ENCODE measurements at places on chromosomes 16 and 17. TPM values are rescaled to one million over a fixed set of nuclear protein-coding genes. Genes with fewer than 3 reads are reported as not detected.

GRCh38 chr16:84716740-84717139 is 16.9 kb downstream of the USP10 start:
- peaks cover 8% of the 10 kb centered on the region for H3K4me1 ChIP-seq
- H3K4me3 ChIP-seq: no peak overlapping the region
- no peak for DNase-seq

DNA sequence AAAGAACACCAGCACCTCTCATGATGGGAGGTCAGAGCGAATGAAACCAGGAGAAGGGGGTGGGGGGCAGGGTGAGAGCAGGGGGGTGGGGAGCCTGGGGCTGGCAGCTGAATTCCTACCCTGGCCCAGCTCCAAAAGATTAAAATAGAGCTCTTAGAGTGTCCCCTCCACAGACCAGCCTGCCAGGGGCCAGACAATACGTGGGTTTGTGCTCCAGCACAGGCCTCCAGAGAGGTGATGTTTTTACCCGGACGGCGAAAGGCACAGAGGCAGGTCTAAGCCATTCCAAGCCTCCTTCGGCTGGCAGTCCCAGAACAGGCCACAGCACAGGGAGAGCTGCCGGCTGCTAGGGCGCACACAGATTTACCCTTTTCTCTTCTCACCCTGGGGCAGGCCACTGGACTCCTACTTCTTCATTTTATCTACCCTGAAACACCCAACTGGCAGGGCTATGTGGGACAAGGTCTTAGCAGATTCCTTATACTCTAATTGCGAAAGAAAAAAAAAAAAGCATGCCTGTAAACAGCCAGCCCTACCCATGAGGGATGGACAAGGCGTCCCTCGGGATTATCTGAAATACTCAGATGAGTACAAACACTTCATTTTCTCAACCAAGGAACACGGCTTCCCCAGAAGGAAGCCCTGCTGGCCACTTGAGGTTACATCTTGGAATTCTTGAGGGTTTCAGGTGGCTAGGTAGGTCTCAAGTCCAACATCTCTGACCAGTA is 71.9 kb upstream of the NOG start:
- no peak overlapping the region for H3K27ac ChIP-seq
- no peaks in the 10 kb centered on the region for H3K36me3 ChIP-seq
- H3K4me1 ChIP-seq: no peaks in the 10 kb centered on the region
- H3K27me3 ChIP-seq: no peaks in the 10 kb centered on the region

DNA sequence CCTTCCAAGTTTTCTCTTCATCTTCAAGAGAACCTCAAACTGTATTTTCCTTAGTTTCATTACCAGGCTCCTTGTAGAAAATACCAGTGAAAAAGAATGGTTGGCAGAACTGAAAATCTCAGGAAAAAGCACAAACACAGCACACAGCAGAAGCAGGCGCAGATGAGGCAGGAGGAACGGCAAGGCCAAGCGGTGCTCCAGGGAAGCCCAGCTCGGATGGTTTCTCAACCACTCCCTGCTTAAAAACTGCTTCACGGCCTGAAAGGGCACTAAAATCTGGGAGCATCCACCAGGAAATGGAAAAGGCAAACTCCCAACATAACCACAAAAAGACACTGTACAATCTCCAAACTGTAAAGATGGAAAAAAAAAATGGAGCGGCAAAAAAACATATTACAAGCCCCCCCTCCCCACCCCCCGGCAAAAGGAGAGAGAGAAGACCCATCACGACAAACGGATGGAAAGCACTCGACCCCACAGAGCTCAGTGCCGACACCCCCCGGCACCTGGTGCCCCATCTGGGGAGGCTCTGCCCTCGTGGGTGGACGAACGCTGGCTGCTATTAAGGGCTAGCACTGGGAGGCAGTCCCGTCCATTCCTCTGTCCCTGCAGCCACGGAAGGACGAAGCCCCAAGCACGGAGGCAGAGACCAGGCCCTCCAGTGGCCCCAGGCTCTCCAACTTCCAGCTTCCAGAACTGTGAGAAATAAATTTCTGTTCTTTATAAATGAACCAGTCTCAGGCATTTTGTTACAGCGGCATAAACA is 127.5 kb downstream of the ZNF778 start:
- H3K4me3 ChIP-seq: no peak overlapping the region
- peaks cover 31% of the 10 kb centered on the region for H3K4me1 ChIP-seq
- no peak overlapping the region for H3K27ac ChIP-seq

PIGS gene
- 26.6 TPM for polyA plus RNA-seq

GRCh38 chr17:78798695-78799559 is 16.9 kb upstream of the CYTH1 start:
- no peak overlapping the region for H3K27ac ChIP-seq
- no peaks in the 10 kb centered on the region for H3K36me3 ChIP-seq
- H3K4me1 ChIP-seq: peaks cover 11% of the 10 kb centered on the region

DNA sequence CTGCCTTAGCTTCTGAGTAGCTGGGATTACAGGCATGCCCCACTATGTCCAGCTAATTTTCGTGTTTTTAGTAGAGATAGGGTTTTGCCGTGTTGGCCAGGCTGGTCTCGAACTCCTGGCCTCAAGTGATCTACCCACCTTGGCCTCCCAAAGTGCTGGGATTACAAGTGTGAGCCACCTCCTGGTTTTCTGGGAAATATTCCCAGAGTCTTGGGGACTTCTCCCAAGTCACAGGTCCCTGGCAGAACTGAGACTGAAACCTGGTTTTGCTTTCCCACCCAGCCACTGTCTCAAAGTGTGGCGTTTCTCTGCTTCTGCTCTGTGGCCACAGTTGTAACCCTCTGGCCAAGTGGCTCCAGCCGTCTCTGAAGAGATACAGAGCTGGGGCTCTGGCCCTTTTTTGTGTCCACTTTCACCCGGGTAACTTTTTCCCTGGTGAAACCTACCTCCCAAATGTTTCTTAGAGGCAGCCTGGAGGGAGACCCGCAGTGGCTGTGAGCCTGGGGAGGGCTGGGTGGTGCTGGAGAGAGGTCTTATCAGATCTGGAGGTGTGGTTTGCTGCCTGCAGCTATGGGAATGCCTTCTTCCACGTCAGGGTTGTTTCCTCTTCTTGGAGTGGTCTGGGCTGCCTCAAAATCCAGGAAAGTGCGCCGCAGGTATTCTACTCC is 5.1 kb downstream of the KSR1 start:
- DNase-seq: no peak
- H3K36me3 ChIP-seq: no peaks in the 10 kb centered on the region
- H3K4me3 ChIP-seq: no peak overlapping the region
- H3K27ac ChIP-seq: no peak overlapping the region

DNA sequence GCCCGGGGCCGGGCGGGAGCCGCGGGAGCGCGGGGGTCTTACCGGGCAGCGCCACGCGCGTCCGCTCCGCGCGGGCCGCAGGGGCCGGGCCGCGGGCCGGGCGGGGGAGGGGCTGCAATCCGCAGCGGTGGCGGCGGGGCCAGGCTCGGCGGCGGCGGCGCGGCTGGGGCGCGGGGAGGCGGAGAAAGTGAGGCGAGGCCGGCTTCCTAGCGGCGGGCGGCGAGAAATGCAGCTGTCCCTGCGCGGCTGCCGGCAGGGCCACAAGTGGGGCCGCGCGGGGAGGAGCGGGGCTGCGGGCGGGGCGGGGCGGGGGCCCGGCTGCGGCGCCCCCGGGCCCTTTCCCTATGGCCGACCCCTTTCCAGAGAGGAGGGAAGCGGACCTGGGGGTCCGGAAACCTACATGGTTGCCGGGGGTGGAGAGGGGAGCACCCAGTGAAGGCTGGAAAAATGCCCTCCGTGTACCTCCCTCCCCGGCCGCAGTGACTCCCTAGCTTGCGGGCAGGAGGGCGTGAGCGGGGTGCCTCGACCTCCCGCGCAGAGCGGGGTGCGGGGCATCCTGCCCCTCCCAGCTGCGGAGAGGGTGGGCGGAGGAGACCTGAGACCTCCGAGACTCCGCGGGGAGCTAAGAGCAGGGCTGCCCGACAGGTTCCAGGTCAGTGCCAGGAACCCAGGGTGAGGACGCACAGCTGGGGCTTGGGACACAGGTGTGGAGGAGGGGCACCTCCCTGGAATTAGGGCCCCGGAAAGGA is at the start of gene CUEDC1:
Gene CUEDC1 (minus strand): TSS at position 230 of the 749 bp plus-strand sequence. CDS start 69,848 bp downstream, outside the sequence.
- no peaks in the 10 kb centered on the region for H3K36me3 ChIP-seq
- H3K4me1 ChIP-seq: peaks cover 6% of the 10 kb centered on the region
- peak within 1 kb of the TSS; percentile 72 for H3K27ac ChIP-seq

KCTD19 gene
- 0.07 TPM for polyA plus RNA-seq

GRCh38 chr17:67415291-67415690 is 38.2 kb downstream of the PITPNC1 start:
- no peak for DNase-seq
- no peak overlapping the region for H3K4me3 ChIP-seq
- no peaks in the 10 kb centered on the region for H3K36me3 ChIP-seq
- no peaks in the 10 kb centered on the region for H3K27me3 ChIP-seq

DNA sequence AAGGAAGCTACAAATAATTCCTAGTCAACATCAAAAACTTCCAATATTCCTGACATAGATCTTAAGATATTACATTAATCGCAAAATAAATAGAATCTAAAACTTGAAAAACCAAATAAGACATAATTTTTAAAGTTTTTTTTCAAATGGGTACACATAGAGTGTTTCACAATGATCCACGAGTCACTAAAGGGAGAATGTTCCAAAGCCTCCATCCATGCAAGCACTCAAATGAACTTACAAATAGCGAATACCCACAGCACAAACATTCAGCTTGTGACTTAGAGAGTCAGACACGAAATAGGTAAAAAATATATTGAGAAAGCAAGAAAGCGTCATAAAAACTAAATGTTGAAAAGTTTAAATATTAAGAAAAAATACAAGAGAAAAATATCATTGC is 65.7 kb downstream of the CEP112 start:
- no peak overlapping the region for H3K27ac ChIP-seq
- no peak for DNase-seq
- H3K4me1 ChIP-seq: no peaks in the 10 kb centered on the region
- H3K4me3 ChIP-seq: no peak overlapping the region
- H3K27me3 ChIP-seq: no peaks in the 10 kb centered on the region
- no peaks in the 10 kb centered on the region for H3K36me3 ChIP-seq

DNA sequence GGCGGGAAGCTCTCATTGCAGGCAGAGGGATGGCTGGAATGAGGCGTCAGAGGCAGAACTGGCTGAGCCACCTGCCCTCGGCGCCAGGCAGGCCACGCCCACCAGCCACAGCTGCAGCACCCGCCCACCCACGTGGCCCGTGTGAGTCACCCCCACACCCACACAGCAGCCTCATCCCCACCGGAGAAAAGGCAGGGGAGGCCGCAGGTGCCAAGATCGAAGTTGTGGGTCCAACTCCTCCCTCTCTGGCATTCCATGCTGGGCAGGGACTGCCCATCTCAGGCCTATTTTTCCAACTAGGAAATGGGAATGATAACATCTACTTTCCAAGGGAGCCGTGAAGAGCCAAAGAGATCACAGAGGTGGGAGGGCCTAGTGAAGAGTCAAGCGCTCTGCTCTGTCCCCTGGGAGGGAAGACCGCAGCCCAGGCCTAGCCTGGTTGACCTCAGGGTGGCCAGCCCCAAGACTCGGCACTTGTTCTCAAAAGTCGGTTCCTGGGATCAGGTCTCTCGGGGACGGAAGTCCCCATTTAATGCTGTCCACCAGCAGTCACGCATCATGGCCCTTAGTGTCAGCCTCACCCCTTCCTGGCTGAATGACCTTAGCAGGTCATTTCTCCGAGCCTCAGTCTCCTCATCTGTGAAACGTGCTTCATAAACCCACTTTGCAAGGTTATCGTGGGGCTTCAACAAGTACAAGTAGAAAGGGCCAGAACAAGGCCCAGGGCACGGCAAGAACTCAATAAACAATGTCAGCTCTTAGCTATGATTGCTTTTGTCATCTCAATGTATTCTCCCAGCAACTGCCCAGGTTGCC is at the start of gene TRPV3:
Gene TRPV3 (minus strand): TSS at position 45 of the 816 bp plus-strand sequence. CDS start 2,962 bp downstream, outside the sequence.
- H3K36me3 ChIP-seq: no peaks in the 10 kb centered on the region
- DNase-seq: no peak
- H3K27ac ChIP-seq: no peak within 1 kb of the TSS
- no peak within 1 kb of the TSS for H3K4me3 ChIP-seq
- no peaks in the 10 kb centered on the region for H3K4me1 ChIP-seq
- no peaks in the 10 kb centered on the region for H3K27me3 ChIP-seq

GRCh38 chr16:29663807-29664090 is 702 bp downstream of the SPN start:
- H3K36me3 ChIP-seq: no peaks in the 10 kb centered on the region
- peaks cover 5% of the 10 kb centered on the region for H3K4me1 ChIP-seq
- no peak overlapping the region for H3K4me3 ChIP-seq
- no peak overlapping the region for H3K27ac ChIP-seq

- H3K4me1 ChIP-seq: peaks cover 10% of the 10 kb centered on the region
- peak; percentile 84 for DNase-seq
- H3K27ac ChIP-seq: peak overlapping the region; percentile 17
- H3K4me3 ChIP-seq: no peak overlapping the region
Measured at GRCh38 chr17:41695954-41696757, 7.5 kb downstream of the EIF1 start.

GNGT2 gene
- 4.6 TPM for polyA plus RNA-seq

- H3K36me3 ChIP-seq: no peaks in the 10 kb centered on the region
- peak; percentile 74 for DNase-seq
- no peaks in the 10 kb centered on the region for H3K4me1 ChIP-seq
- H3K27ac ChIP-seq: no peak overlapping the region
- H3K4me3 ChIP-seq: no peak overlapping the region
Measured at GRCh38 chr17:43694081-43694870, 32.6 kb upstream of the MEOX1 start.

DNA sequence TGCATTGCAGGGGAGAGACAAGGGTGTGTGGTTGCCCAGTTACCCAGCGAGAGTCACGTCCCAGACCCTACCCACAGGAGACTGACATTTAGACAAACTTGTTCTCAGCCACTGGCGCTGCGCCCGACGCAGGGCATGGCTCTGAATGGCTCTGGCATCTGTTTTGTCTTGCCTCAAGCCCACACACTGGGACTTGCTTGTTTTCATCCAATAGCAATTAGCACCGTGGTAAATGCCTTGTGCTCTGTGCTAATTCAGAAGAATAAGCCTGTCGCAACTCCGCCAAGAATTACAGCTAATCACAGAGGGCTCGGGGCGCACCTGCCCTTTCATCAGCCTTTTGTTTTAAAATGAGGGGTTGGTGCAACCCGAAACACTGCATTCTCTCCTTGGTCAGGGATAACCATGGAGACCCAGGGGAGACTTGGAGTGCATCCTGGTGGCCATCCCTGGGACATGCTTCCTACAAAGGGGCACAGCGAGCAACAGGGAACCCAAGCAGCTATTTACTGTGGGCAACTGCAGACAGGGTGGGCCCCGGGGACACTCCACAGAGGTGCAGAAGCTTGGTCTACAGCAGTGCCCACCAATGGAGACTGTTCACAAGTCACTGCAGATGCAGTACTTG is 220.6 kb upstream of the ZFHX3 start:
- H3K36me3 ChIP-seq: no peaks in the 10 kb centered on the region
- H3K4me1 ChIP-seq: no peaks in the 10 kb centered on the region
- no peaks in the 10 kb centered on the region for H3K27me3 ChIP-seq
- H3K4me3 ChIP-seq: no peak overlapping the region

GRCh38 chr17:6704470-6705052 is 8.6 kb downstream of the SLC13A5 start:
- DNase-seq: no peak
- no peak overlapping the region for H3K4me3 ChIP-seq
- H3K4me1 ChIP-seq: no peaks in the 10 kb centered on the region

- no peaks in the 10 kb centered on the region for H3K36me3 ChIP-seq
- no peaks in the 10 kb centered on the region for H3K27me3 ChIP-seq
- H3K4me1 ChIP-seq: peaks cover 11% of the 10 kb centered on the region
Measured at GRCh38 chr17:42673885-42674754, 2.7 kb downstream of the PLEKHH3 start.

GRCh38 chr17:43467981-43468581 is 15.7 kb upstream of the DHX8 start:
- no peak overlapping the region for H3K4me3 ChIP-seq
- no peaks in the 10 kb centered on the region for H3K27me3 ChIP-seq
- H3K4me1 ChIP-seq: peaks cover 2% of the 10 kb centered on the region
- H3K27ac ChIP-seq: no peak overlapping the region

- H3K36me3 ChIP-seq: no peaks in the 10 kb centered on the region
- DNase-seq: no peak
- no peaks in the 10 kb centered on the region for H3K27me3 ChIP-seq
- no peak overlapping the region for H3K27ac ChIP-seq
- no peak overlapping the region for H3K4me3 ChIP-seq
Measured at GRCh38 chr16:50437769-50438437, 69.1 kb upstream of the BRD7 start.
